ENCODE measurements at places on chromosomes 1 and 21.

- DNase-seq, result no peak
Measured at GRCh38 chr1:115198938-115199337, 109.6 kb upstream of the TSPAN2 start.

- no peak for DNase-seq
Measured at GRCh38 chr1:171785766-171786165, 4.3 kb downstream of the METTL13 start.

- no peak for DNase-seq
Measured at GRCh38 chr1:3903141-3904005, 3.3 kb upstream of the C1orf174 start.

DNA sequence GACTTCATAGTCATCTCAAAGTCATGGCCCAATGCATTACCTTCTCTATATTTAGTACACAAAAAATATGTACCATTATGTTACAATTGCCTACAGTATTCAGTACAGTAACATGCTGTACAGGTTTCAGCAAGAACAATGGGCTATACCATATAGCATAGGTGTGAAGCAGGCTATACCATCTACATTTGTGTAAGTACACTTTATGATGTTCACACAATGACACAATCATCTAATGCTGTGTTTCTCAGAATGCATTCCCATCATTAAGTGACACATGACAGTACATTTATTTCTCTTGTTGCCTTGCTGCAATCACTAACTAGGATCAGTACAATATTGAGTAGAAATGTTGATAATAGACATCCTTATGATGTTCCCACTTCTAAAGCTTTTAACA is 46.5 kb upstream of the NFIA start:
- no peak for DNase-seq

GRCh38 chr21:33241846-33242245 is 12.1 kb downstream of the IFNAR2 start:
- no peak for DNase-seq

Data from HAP-1 (cell line).